ENCODE measurements at places on chromosomes 12 and 14.

- no peak for DNase-seq
Observed at GRCh38 chr14:67186789-67187584, 2.3 kb upstream of the GARIN2 start.

GRCh38 chr12:120095736-120096135, 20.8 kb downstream of the RAB35 start:
- DNase-seq: no peak

GRCh38 chr14:60964904-60965303, 16.0 kb downstream of the TRMT5 start:
- peak; percentile 34 for DNase-seq

DNA sequence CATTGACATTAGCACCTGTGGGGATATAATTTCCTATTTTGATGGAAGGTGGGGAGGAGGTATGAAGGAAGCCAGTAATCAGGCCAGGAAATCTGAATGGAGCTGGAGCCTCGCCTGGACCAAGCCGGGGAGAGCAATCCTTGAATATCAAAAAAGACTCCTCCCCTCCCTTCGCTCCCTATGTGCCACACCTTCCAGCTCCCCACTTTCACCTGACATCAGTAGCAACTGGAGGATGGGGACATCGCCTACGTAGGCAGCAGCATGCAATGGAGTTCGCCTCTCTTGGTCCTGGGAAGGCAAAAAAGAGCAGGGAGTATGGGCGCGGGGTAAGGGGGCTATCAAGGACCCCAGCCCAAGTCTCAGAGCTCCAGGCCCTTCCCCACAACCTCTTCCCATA, 1.1 kb downstream of the ANKRD52 start:
- no peak for DNase-seq

GRCh38 chr12:42730291-42730690, 140.7 kb upstream of the PRICKLE1 start:
- DNase-seq: no peak

- no peak for DNase-seq
Observed at GRCh38 chr12:50981319-50982239, 29.2 kb downstream of the HIGD1C start.

DNA sequence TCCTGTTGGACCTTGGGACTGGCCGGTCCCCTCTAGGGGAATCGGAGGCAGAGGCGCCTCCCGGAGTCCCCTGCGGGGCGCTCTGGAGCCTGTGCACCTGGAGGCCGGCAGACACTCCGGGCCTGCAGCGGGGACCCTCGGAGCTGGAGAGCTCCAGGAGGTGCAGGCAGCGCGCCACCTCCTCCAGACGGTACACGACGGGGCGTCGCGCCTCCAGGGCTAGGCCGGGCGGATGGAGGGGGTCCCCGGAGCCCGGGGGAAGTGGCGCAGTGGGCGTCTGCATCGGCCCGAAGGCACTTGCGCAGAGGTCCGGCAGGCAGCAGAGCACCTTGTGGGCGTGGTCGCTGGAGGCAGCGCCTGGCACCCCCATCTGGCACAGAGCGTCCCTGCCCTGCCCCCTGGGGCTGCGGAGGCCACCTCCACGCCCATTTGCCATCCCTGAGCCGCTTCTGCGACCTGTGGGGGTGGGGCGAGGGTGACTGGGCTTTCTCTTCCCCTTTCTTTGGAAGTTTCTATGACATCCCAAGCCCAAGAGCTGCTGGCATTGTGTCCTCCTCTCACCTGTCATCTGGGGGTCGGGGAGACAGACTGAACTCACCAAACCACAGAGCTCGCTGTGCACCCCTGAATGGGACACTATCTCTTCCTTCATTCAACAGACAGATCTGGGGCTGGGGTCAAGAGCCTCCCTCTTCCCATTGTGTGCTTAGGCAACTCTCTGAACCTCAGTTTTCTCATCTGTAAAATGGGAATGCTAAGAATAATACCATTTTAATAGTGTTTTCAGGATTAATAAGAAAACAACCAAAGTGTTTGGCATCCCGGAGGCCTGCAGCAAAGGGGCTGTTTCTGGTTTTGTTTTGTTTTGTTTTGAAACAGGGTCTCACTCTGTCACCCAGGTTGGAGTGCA, 37.5 kb upstream of the CORO1C start:
- DNase-seq: peak; percentile 26

- DNase-seq: peak; percentile 76
Observed at GRCh38 chr12:12704593-12705230, 8.7 kb upstream of the GPR19 start.

- DNase-seq: no peak
Observed at GRCh38 chr12:104790296-104791125, 167.6 kb downstream of the SLC41A2 start.

DNA sequence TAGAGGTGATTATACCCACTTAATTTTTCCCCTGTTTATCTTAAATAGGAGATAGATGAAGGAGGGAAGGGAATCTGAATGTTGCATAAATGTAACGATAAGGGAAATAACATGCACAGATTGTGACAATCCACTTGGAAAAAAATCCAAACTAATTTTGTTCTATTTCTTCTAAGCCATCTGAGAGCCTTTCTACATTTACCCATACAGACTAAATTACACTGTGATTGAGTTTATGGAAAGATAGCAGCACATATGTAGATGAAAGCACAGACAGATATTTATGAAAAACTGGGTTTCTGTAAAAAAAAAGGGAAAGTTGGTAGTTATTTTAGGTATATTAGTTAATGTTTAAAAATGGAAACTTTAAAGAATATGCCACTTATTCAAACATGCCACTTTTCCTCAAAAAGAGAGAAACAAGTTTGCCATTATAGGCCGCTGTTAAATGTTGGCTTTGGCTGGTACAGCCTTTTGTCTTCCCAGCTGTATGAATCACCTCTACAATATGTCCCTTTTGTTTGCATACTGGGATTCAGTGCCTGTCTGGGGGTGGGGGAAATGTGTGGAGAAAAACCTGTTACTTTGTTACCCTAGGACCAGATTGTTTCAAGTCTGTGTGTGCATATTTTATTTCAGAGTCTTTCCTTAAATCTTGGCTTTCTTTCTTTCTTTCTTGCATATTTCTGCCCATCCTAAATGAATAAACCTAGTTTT, 470.2 kb upstream of the LMO3 start:
- DNase-seq: peak; percentile 44

DNA sequence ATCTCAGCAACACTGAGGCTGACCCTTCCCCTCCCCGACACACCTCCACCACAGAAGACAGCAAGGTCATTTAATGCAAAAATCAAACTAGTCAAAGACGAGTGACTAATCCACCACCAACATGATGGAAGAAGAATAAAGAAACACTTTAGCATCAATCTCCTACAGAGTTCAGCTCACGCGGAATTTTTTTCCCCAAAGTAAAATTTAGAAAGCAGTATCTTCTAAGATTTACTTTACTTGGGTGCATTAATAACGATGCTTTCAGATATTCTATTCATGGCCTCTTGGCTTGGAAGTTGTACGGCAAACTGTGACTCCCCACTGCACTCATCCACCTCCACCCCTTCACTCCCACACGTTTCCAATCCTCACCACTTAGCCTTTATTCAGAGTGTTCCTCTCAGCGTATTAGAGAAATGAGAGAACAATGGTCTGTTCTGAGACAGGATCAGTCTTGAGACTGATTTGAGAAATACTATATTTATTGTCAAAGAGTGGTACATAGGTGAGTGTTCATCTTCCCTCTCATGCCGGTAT, 1.9 kb downstream of the EGLN3 start:
- no peak for DNase-seq

DNA sequence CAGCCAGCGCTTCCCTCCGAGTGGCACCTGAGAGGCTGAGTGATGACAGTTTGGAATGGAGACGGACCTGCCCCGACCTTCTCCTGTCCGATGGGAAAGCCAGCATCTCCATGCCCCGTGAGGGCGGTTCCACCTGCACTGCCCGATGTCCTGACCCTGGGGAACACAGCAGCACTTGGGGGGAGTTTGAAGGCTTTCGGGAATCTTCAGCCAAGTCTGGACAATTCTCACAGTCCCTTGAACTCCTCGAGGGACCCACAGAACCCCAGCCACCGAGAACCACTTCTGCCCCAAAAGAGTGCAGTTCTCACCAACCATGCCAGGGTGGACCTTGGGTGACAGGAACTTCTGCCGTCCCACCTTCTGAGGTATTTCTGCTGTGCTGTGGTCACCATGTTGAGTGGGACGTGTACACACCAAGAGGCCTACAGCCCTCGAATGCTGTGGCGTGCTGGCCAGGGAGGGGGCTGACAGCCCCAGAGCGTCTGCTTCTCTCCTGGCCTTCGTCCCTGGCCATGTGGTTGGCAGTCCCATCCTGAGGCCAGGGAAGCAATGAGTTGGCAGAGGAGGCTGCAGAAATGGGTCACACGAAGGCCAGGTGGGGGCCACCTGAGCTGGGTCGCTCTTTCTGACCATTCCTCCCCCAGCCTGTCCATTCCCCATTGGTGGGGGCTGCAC, 1.0 kb downstream of the CLBA1 start:
- DNase-seq: no peak

DNA sequence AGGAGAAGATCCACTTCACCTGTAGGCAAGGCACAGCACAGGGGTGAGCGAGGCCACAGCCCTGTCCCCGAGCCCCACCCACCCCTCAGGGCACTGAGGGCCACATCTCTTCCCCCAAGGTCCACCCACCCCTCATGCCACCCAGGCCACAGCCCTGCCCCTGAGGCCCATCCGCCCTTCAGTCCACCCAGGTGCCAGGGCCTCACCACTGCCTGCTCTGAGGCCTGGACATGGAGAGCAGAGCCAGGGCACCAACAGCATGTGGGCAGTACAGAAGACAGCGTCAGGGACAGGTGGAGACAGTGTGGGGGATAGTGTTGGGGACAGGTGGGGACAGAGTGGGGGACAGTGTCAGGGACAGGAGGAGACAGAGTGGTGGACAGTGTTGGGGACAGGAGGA, 138.3 kb downstream of the TMEM121 start:
- no peak for DNase-seq

DNA sequence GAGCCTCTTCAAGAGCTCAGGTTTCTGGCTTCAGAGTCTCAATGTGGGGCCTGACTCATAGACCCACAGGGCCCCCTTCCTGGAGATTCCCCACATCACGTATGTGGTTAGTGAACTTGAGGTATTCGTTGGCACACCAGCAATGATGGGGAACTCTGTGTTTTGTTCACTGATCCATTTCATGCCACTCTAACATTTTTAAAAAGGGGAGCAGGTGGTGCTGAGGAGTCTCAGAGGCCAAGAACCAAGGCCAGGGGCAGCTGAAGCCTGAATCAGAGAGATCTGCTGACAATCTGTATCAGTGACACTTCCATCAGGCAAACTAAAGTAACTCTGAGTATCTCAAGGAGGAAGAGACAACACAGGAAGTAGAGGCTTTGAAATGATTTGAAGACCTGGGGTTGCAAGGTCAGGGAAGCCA, 323.4 kb downstream of the VRK1 start:
- DNase-seq: no peak

GRCh38 chr12:29763301-29763683, 20.4 kb downstream of the TMTC1 start:
- DNase-seq: peak; percentile 37

DNA sequence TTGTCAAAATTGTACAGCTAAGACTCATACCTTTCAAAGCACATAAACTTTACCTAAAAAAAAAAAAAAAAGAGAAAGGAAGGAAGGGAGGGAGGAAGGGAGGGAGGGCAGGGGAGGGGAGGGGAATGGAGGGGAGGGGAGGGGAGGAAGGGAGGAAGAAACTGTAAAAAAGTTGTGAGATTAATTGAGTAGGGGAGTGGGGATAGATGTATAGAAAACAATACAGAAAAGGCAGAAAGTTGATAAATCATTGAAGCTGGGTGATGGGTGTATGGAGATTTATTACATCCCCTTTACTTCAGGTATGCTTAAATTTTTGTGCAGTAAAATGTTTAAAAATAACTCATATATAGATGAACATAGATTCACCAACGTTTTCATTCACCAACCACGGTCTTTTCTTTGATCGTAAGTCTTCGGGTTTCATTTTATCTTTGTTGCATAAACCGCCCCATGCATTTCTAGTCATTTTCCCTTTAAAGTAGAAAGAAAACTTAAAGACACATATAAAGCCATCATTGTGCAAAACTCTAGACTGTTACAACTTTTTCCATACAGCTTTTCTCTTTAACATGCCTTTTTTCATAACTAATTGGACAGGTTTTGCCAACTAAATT, 191.2 kb upstream of the KRR1 start:
- no peak for DNase-seq

DNA sequence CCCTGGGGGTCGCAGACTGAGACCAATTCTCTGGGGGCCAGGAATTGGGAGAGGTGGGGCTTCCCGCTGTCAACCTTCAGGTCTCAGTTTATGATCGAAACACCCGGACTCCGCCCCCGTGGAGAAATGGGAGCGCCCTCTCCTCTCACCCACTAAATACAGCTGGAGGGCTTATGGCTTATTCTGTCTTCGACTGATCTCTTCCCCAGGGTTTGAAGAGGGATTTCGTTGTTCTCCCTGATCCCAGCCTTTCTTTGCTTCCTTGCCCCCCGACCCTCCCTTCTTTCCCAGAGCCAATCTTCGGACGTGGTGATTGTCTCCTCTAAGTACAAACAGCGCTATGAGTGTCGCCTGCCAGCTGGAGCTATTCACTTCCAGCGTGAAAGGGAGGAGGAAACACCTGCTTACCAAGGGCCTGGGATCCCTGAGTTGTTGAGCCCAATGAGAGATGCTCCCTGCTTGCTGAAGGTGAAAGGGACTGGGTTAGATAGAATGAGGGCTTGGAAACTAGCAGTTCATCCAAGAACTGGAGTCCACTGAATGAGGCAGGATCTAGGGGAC, 607 bp downstream of the OS9 start:
- DNase-seq: peak; percentile 57
